ENCODE measurements at places on chromosomes 6 and 20.

DNA sequence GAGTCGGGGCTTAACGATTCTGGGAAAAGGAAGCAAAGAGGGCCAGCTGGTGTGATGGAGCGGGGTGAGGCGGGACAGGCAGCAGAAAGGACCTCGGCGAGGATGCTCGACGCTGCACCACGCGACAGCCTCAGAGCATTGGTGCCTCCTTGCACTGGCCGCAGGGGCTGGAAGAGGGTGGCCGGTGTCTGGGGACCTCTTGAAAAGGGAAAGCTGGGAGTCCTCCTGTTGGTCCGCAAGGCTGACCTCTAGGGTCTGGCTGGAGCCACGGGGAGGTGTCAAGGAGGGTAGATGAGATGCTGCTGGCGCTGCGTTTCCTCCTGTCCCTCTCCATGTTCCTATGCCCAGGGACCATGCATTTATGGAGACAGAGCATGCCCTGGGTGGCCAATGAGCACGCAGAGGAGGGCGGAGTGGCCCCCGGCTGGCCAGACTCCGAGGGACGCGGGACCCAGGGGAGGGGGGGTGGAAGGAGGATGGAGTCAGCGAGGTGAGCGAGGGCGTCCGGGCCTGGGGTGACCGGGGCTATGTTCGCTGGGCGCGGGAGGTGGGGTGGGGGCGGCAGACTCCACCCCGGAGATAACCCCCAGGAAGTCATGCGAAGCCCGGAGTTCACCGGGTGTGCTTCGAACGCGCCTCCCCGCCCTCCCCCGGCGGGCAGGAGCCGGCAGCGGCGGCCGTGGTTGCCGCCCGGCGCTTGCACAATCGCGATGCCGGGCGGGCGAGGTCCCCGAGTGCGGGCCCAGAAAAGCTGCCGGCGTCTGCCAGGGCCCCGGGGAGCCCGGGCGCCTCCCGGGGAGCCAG is at the start of gene CYP24A1:
TSS of gene CYP24A1 (minus strand) at position 334 of the 804 bp plus-strand sequence. CDS start 407 bp downstream, outside the sequence.
- no peak for ATAC-seq

DNA sequence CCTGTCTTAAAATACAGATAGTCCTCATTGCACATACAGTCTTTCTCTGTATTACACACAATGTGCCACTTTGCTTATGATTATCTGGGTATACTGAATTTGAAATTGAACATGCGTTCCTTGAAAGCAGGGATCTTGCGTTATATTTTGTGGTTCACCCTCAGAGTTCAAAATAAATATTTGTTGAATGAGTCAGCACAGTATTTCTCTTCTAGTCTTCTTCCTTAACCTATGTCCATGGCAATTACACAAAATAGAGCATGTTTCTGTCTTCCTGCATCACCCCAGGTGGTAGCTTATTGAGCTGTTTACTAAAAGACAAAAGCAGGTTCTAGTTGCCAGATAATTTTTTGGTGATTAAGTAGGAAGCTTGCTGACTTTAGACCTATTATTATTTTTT is 272.9 kb upstream of the FERMT1 start:
- no peak for ATAC-seq

DNA sequence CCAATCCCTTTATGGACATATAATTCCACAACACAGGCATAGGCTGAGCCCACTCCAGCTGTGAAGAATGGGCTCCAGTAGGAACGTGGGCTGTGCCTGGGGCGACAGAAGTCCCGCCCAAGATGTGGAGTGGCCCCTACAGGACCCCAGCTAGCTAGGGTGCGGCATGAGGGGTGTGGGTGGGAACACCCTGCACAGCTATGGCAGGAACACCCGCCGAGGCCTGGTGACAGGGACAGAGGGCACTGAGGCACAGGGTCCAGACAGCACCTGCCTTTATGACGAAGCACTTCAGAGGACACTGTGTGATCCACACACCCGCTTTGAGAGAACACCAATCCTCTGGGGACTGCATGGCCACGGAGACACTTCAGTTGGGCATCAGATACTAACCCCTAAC is 28.2 kb upstream of the TCFL5 start:
- ATAC-seq, result no peak

- no peak for ATAC-seq
Observed at GRCh38 chr20:8291873-8292272, 159.8 kb downstream of the PLCB1 start.

DNA sequence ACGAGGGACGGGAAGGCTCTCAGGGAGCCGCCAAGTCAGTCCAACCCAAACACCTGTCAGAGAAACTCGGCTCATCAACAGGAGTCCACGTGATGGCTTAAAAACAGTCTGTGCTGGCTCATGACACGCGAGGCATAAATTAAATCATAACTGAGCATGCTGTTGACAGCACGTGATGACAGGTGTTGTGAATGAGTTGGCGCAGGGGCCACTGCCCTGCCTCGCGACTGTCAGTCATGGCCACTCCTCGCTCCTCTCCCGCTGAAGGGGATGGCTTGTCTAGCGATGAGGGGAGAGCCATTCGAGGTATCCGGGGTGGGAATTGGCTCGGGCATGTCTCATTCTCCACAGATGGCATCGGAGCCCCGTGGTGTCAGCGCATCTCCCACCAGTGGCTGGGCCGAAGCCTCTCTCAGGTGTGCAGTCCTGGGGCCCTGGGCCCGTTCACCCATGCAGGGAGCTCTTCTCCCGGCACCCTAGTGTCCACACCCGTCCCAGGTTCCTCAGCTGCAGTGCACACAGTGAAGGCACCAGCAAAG is 313.3 kb downstream of the BMP7 start:
- ATAC-seq, result no peak

DNA sequence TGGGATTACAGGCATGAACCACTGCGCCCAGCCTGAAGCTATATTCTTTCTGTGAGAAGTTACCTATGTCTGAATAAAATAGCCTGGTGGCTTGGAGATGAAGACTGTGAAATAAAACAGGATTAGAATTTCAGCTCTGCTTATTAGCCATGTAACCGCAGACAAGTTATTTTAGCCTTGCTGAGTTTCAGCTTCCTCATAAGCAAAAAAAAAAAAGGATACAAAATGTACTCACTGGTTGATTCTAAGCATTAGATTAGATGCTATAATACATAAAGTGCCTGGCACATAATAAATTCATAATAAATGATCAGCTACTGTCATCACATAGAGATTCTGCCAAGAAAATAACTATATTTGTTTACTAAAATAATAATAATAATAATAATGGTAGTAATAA is 98.8 kb downstream of the EPB41L2 start:
- no peak for ATAC-seq

GRCh38 chr20:9323622-9324021 is 190.8 kb upstream of the LAMP5 start:
- no peak for ATAC-seq

DNA sequence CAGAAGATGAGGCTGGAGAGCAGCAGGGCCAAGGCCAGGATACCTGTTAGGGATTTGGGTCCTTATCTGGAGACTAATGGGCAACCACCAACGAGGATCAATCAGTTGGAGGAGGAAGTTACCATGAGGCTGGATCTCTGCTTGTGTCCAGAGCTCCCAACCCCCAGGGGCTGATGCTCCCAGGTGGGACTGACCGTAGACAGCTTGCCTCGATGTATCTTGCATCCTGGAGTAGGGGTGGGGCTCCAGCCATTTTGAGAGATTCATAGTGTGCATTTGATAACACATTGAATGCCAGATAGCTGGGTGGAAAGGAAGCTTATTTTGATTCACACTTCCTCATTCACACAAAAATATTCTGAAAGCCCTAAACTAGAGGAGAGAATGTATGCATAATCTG is 4.6 kb upstream of the RFPL4B start:
- ATAC-seq, result no peak

GRCh38 chr20:25213566-25214425 is 18.3 kb downstream of the ENTPD6 start:
- no peak for ATAC-seq

Measured in activated CD4-positive, CD25-positive, alpha-beta regulatory T cell treated with anti-CD3 and anti-CD28 coated beads, Interleukin-2, amount 50 U/mL, for 24 hours (primary cell).